ENCODE measurements at places on chromosomes 2 and 18.

- DNase-seq = no peak
These were observed 456.7 kb downstream of the SOX11 start for GRCh38 chr2:6148882-6149281.

GRCh38 chr2:169361706-169362117, 622 bp downstream of the LRP2 start:
- no peak for DNase-seq

DNA sequence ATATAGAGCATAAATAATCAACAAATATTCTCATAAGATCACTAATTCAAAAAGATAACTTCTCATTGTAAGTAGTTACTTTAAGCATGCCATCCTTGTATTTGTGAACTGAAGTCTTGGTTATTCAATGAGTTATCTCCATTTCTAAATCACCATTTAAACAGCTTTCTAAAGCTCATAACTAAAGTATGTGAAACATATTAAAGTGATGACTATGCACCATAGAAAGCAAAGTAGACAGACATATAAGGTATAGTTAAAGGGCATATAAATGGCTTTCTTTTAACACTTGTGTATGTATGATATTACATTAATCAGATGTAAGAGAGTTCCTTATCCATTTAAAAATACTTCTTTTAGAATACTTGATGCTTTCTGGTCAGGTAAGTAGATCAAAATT, 83.5 kb downstream of the IKZF2 start:
- DNase-seq = no peak

GRCh38 chr18:12637901-12638643, 19.8 kb downstream of the SPIRE1 start:
- DNase-seq = no peak

DNA sequence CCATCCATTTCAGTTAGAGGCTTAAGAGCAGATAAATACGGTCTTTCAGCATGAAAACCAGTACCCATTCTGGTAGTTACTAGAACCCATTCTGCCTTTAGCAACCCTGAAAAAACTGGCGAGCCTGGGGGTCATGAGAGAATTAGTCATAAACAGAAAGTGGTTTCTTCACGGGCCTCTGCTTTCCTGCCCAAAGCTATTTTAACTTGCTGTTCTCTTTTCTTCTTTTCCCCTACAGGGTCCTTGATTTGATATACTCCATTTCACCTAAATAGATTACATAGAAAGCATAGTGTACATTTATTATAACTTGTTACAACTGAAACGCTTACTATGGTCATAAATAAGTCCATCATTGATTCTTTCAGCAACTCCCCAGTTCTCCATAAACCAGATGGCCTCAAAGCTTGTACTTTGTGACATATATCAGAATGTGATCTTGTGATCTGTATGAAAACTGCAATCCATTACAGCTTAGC, 48.3 kb downstream of the WDFY1 start:
- DNase-seq = no peak

DNA sequence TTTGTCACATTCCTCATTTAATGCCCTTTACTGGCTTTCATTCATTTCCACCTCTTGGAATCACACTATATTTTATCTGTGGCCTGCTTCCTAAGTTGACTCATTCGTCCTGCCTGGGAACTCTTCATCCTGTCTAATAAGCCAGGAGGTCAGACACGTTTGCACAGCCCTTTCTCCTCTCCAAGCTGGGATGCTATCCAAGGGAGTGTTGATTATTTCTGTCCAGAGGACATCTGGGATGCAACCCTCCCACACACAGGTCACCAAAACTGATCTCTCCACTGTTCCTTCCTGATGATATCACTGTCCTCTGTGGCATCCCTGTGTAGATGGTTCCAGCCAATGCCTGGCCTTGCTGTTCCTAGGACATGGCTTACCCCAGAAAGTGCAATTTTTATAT, 79.8 kb upstream of the NOSTRIN start:
- DNase-seq = no peak

- DNase-seq = no peak
These were observed 31.4 kb downstream of the MYO5B start for GRCh38 chr18:50163505-50163904.

GRCh38 chr2:127605691-127606263, 40.2 kb upstream of the GPR17 start:
- DNase-seq = no peak

DNA sequence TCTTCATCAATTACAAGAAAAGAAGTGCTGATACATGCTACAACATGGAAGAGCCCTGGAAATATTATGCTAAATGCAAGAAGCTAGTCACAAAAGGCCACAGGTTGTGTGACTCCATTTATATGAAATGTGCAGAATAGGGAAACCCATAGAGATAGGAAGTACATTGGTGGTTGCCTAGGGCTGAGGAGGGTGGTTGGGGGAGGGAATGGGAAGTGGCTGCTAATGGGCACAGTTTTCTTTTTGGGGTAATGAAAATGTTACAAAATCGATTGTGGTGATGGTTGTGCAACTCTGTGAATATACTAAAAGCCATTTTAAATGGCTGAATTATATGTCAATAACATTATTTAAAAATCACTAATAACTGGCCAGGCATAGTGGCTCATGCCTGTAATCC, 24.3 kb upstream of the RESP18 start:
- no peak for DNase-seq

GRCh38 chr2:42297322-42297936, 63.6 kb downstream of the COX7A2L start:
- DNase-seq = no peak

- no peak for DNase-seq
These were observed 11.8 kb downstream of the INHBB start for GRCh38 chr2:120357768-120358167.

GRCh38 chr2:12399240-12399639, 317.5 kb upstream of the TRIB2 start:
- no peak for DNase-seq

- DNase-seq = no peak
These were observed 30.6 kb downstream of the SEPTIN10 start for GRCh38 chr2:109582928-109583895.

- no peak for DNase-seq
These were observed 208.1 kb downstream of the NR4A2 start for GRCh38 chr2:156124458-156124857.

GRCh38 chr2:157593411-157593810, 35.3 kb downstream of the ACVR1C start:
- DNase-seq = no peak

DNA sequence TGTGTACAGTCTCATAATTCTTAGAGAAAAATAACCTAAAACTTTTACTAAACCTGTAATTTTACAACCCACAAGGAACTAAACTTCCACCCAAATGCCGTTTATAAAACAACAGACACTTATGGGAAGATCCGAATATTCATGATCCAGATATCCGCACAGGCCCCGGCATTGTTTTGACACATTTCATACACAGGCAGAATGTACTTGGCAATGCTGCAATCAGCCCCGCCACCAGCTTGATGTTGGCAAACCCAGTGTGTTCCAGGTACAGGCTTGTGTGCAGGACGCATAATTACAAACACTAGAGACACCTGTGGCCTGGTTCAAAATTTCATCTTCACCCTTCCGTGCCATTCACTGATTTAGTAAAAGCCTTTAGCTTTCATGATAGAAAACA, 393.0 kb upstream of the SALL3 start:
- no peak for DNase-seq

- DNase-seq = no peak
These were observed 13.5 kb downstream of the RHBDD1 start for GRCh38 chr2:226849349-226849748.

GRCh38 chr18:51520676-51521180, 323.2 kb upstream of the MEX3C start:
- no peak for DNase-seq

- no peak for DNase-seq
These were observed 18.6 kb upstream of the VPS4B start for GRCh38 chr18:63440881-63441280.

DNA sequence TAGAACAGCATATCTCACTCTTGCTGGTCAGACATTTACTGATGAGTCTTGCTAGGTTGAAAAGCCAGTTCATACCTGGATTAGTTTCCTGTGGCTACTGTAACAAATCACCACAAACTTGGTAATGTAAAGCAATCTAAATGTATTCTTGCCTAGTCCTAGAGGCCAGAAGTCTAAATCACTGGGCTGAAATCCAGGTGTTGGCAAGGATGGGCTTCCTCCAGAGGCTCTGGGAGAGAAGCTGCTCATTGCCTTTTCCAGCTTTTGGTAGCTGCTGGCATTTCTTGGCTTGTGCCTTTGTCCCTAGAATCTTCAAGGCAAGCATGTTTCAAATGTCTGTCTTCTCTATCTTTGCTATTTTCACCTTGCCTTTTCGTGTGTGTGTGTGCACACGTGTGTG, 62.3 kb upstream of the MAP4K3 start:
- no peak for DNase-seq

- DNase-seq = no peak
These were observed 241.1 kb upstream of the VWC2L start for GRCh38 chr2:214169736-214170135.
